ENCODE measurements at places on chromosomes 3 and 15. TPM values are rescaled to one million over a fixed set of nuclear protein-coding genes. Genes with fewer than 3 reads are reported as not detected.

TM4SF4 gene
- 1.4 TPM for polyA plus RNA-seq

GRCh38 chr3:140599496-140599895 is 78.4 kb upstream of the TRIM42 start:
- DNase-seq: no peak

DNA sequence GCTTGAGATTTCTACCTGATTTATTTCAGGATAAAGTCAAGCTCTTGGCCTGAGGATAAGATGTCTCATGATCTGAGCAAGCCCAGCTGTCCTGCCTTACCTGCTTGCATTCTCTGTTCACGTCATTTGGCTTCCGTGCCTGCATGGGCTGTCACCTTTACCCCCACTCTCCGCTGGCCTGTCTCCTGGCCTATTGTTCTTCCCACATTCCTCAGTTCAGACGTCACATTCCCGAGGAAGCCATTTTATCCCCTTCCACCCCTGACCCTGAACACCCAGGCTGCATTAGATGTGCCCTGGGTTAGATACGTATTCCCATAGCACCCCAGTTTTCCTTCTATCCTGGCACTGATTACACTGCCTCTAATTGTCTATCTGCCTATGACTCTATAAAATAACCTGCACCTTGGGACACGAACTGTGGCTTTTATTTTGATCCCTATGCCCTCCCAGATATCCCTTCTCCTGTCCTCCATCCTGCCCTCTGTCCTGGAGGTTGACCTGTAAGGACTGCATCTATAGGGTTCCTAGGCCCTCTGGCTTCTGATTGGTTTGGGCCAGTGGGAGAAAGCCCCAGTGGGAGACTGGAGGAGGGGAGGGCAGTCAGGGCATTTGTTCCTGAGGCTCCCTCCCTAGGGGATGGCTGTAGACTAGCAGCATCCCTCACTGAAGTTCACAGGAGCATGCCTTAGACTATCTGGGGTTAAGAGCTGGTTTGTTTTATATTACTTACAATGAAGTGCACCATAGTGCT is 19.2 kb upstream of the UBE2Q2 start:
- no peak for DNase-seq

LDHAL6B gene
- 0.33 TPM for polyA plus RNA-seq

DNA sequence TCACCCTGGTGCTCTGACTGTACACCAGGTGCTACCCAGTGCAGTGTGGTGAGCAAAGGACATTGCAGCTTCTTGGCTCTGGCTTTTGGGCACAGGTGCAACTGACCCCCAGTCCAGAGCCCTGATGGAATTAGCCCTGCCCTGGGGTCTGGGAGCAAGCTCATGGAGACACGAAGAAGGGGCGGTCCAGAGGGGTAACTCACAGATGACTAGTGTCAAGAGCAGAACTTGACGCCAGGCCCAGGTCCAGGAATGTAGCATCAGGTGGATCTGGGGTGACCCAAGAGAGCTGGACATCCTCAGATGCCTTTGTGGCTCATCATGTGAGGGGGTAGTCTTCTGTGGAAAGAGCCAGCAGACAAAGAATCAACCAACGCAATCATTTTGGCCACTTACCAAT is 88.9 kb downstream of the ASB7 start:
- DNase-seq: no peak

HDC gene
- 0.39 TPM for polyA plus RNA-seq

DNA sequence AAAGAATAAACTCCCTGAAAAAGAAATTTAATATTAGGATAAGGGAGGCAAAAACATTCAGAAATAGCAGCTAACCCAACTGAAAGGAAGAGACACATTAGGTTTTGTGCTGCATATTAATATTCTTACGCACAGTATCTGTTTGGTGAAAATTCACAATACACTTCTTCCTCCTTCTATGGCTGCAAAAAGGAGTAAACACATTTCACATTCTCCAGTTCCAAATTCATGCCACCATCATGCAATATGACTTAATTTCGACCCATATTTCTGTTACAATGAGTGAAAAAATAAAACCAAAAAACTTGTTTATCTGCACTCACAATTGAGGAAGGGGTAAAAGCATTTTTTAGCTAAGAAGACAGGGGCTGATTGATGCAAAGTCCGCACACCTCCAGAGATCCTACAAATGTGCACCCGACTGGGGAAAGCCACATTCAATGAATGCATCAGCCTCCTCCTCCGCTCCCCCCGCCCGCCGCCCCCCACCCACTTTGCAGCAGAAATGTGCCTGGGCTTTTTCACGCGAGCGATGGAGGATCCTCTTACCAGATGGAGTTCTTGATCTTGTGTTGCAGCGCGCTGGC is 1.0 kb downstream of the RFX7 start:
- DNase-seq: no peak

DNA sequence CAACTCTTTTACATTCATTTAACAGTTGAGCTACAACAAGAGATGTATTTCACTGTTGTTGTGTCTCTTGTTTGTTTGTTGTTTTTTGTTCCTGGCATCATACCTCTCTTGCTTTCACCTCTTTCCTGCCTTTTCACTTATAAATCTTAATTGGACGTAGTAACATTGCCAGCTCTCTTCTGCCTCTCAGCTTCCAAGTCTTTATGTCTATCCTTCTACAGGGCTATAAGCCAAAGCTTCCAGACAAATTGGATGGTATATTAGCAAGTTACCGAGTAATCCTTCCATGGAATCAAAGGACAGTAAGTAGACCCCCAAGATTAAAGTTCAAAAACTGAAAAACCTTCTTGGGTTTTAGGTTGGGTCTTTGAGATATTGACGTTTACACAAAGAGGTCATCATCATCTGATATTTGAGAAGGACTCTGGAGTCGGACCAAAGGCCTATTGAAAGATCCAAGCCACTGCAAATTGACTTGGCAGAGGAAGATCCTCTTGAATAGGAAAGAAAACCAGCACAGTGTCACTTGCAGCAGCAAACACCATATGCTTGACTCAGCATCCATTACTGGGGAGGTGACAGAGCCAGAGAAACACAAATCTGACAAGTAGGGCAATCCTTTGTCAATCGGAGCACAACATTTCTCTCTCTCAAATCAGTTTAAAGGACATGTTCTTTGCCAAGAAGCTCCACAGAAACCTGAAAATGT is 648.5 kb upstream of the NR2F2 start:
- DNase-seq: no peak

GRCh38 chr3:124435467-124435866 is 294.8 kb upstream of the UMPS start:
- no peak for DNase-seq

HIGD1A gene
- 163 TPM for polyA plus RNA-seq

GRCh38 chr3:31240874-31241273 is 291.9 kb upstream of the STT3B start:
- DNase-seq: no peak

DNA sequence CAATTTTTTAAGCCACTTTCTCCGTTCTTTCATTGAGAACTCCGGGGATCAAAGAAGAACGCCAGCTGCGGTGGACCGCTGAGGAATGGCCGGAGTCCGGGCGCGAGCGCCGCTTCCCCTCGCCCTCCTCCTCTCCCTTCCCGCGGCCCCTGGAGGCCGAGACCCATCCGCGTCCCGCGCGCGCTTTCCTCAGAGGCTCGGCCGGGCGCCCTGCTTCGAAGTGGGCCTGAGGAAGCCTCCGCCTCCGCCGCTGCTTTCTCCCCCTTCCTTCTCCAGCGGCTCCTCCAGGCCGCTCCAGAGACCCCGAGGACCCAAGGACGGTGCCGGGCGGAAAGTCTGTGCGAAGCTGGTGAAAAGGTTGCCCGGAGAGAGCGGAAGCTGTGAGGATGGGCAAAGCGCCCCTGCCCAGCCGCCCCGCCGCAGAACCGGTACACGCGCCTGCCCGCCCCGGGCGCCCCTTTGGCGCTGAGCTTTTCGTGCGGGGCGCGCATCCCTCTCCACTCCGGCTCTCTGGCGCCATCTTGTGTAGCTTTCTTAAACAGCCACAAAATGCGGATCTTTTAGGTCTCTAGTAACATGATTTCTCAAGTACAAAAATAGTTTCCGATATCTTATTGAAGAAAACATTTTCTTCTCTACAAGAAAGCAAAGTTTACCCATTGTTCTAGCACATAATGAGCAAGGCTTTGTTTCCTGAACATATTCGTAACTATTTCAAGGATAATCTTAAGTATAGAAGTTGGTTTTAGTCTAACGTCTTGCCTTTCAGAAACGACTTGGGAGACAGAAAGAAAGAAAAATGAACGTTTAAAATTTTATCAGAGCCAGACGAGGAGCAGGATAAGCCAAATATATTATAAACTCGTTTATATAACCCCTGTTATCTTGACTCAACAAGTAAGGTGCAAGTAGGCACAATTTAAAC is 59.2 kb upstream of the FAM174B start:
- peak; percentile 76 for DNase-seq

COL8A1 gene
- polyA plus RNA-seq: 5.4 TPM

GRCh38 chr3:20406611-20407011 is 220.6 kb upstream of the SGO1 start:
- no peak for DNase-seq

HESX1 gene
- 4.3 TPM for polyA plus RNA-seq

DNA sequence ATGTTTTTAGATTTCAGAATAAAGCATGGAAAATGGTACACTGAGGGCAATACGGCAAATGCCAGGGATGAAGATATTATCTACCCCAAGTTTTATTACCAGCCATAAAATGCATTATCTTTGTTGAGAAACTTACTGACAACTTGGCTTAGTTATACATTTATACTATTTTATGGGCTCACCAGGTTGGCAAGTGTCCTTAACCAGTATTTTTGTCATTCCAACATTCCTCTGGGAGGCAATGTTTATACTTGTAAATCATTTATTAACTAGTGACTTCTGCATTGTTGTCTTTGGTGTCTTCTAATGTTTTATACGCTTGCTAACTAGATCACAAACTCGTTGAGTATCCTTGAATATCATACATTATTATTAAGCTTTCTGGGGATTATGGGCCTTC is 18.0 kb upstream of the ADGRG7 start:
- DNase-seq: no peak

GRCh38 chr15:41870689-41871081 is 23.2 kb downstream of the SPTBN5 start:
- no peak for DNase-seq

- no peak for DNase-seq
Measured at GRCh38 chr3:186003610-186004009, 65.8 kb upstream of the TRA2B start.

GRCh38 chr3:127391436-127392155 is 103.8 kb upstream of the PRR20G start:
- no peak for DNase-seq

GRCh38 chr3:5494905-5495519 is 307.5 kb downstream of the EDEM1 start:
- no peak for DNase-seq

DUOX1 gene
- 2.3 TPM for polyA plus RNA-seq

CAND2 gene
- 11.6 TPM for polyA plus RNA-seq
